Smooth muscle cell of the umbilical artery (primary cell): ENCODE measurements at places on chromosomes 3 and 15. TPM values are rescaled to one million over a fixed set of nuclear protein-coding genes. Genes with fewer than 3 reads are reported as not detected.

UBAP1L gene
- total RNA-seq = 1.8 and 2.8 TPM in 2 replicates

TRIM42 gene
- not detected in 2 replicates for total RNA-seq

EPM2AIP1 gene
- total RNA-seq = 19.0 and 20.9 TPM in 2 replicates

ELL3 gene
- 1.7 and 2.7 TPM in 2 replicates for total RNA-seq

SERINC4 gene
- total RNA-seq = not detected in 2 replicates

SEMA3F gene
- 0.23 and 0.30 TPM in 2 replicates for total RNA-seq

KIF15 gene
- 1.5 and 5.8 TPM in 2 replicates for total RNA-seq

CAMK2N2 gene
- 0.37 TPM in 1 of 2 replicates, not detected in the other for total RNA-seq

AKAP13 gene
- total RNA-seq = 68.0 and 109 TPM in 2 replicates

PPP1R14D gene
- not detected in 2 replicates for total RNA-seq

NR1D2 gene
- 36.2 and 36.5 TPM in 2 replicates for total RNA-seq

CSK gene
- 23.5 and 63.5 TPM in 2 replicates for total RNA-seq

ARGFX gene
- total RNA-seq = not detected in 2 replicates

HYAL2 gene
- 96.6 and 112 TPM in 2 replicates for total RNA-seq
